ENCODE measurements at places on chromosomes 5 and 9.

DNA sequence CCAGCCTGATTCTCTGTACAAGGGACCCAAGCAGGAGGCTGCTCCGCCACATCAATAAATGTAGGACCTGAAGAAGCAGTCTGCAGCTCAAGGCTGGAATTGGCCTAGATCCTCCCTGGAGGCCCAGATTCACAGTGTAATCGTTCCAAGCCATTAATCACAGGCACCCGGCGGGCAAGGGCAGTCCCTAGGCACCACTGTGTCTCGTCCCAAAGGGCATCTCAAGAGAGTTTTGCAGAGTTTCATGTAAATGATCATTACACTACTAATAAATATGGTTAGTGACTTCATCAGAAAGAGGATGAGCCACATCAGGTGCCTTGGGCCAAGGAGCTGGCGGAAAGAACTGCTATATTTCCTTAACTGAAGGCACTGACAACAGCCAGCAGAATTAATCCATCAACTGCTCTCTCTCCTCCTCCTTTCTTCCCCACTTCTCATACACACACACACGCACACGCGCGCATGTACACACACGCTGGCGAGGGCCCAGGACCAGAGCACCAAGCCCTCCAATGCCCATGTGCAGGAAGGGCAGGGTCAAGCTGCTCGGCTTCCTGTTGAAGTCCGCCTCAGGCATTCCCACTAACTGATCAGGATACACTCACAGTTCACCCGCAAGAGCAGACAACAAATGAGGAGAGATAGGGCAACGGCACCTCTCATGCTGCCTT is 33.9 kb downstream of the GNAQ start:
- DNase-seq, result no peak

DNA sequence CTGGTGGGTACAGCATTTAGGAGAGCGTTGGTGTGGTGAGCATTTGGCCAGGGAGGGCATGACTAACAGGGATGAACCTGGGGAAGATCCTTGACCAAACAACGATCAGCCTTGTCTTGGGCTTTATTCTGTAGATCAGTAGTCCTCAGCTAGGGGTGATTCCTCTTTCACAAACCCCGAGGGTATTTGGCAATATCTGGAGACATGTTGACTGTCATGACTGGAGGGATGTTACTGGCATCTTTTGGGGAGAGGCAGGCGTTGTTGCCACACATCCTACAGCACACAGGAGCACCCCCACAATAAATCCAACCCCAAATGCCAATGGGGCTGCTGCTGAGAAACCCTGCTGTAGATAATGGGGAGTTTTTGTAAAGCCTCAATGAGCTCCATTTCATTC is 43.9 kb downstream of the OSTF1 start:
- DNase-seq, result no peak

- DNase-seq, result no peak
Observed at GRCh38 chr9:38339087-38339486, 53.4 kb upstream of the ALDH1B1 start.

DNA sequence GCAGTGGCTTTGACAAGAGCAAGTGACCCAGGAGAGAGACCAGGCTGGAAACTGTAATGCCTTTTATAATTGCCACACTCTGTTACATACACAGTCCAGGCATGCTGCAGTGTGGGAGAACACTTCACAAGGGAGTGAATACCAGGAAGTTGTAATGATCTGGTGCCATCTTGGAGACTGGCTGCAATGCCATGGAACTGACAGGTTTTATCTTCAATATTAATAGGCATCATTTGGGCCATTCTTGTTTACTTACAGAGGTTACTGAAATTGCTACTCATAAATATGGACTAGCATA is 274.3 kb downstream of the AUH start:
- DNase-seq, result no peak
